ENCODE measurements at places on chromosomes 12 and 14.

DNA sequence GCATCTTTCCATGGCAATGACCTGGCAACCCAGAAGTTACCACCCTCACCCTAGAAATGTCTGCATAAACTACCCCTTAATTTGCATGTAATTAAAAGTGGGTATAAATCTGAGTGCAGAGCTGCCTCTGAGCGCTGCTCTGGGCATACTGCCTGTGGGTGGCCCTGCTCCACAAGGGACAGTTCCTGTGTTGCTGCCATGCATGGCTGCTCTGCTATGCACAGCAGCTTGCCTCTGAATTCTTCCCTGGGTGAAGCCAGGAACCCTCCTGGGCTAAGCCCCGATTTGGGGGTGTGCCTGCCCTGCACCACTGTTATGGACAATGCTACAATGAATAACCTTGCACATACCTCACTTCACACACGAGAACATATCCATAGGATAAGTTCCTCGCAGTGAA is 35.7 kb upstream of the GPR132 start:
- no peak for DNase-seq

DNA sequence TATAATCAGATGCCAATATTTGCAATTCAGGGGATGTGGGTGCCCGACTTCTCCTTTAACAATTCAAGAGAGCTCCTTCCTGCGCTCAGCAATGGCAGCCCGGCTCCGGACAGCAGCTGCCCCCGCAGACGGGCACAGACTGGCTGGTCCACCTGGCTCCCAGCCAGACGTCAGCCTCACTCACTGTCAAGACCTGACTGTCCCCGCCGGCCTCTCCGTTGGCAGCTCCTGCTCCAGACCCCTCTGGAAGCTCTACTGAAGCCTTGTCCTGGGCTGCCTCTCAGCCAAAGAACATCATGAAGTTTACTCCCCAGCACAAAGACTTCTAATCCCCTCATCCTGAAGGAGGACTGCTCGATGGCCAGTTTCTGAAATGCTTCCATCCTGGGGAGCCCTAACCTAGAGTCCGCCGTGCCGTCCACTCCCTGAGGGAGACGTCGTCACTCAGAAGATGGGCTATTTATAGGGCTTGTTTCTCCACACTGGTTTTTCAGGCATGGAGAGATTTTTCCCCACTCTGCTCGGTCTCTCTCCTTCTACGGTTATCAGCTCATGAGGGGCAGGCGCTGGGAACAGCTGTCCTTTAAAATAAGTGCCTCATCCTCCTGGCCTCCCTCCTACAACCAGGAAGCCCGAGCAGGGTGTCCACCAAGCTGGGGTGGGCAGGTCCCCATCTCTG is 126.2 kb downstream of the RFLNA start:
- no peak for DNase-seq

DNA sequence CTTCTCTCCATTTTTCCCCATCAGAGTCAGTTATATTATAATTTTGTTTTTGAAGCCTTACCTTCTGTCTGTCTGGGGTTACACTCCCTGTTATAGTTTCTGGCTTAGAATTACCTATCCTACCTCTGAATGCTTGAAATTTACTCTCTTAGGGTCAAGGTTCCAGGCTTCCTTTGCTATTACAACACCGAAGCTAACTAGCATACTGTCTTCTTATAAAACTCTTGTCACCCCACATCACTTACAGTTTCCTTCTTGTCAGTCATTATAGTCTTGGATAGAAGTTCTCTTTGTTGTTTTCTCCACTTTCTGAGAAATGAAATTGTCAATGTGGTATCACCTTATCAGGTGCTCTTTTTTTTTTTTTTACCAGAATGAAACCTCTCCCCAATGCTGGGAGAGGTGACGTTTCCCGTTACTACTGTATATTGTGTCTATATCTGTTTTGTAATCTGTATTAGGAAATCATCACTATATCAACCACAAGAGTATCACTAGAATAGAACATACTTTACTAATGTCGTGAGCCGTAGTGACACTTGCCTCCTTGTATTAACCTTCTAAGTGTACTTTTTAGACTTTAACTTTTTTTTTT is 69.2 kb upstream of the PSMA6 start:
- no peak for DNase-seq

- no peak for DNase-seq
Measured at GRCh38 chr14:81273961-81274575, 53.3 kb upstream of the GTF2A1 start.

- DNase-seq: no peak
Measured at GRCh38 chr12:113270709-113271009, 49.4 kb downstream of the TPCN1 start.

Data from urothelium cell line (cell line).